ENCODE measurements at places on chromosomes 1 and 21.

DNA sequence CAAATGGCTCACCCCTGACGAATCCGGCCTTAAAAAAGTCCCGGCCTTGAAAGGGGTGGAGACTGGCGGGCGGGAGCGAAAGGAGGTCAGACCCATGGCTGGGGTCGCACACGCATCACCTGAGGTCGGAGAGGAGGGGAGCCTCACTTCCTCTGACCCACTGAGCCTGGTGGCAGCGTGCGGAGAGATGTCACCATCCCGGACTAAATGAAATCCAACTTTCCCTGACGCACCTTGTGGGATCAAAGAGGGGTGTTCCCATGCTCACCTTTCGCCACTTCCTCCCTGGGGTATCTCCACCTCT is 709 bp upstream of the SLC41A1 start:
- DNase-seq: peak; percentile 23

DNA sequence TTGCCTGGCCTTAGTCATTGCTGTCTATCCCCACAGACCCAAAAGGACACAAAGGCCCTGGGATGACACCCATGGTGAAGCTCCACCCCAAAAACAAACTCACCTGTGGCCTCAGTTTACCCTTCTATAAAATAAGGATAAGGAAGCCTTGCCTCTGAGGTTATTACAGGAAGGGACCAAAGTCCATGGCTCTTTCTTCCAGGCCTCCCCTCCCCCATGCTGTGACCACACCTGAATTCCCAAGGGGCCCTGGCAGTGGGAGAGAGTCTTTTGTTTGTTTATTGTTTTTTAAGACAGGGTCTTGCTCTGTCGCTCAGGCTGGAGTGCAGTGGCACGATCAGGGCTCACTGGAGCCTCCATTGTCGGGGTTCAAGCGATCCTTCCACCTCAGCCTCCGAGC is 10.5 kb upstream of the TNFRSF25 start:
- no peak for DNase-seq

DNA sequence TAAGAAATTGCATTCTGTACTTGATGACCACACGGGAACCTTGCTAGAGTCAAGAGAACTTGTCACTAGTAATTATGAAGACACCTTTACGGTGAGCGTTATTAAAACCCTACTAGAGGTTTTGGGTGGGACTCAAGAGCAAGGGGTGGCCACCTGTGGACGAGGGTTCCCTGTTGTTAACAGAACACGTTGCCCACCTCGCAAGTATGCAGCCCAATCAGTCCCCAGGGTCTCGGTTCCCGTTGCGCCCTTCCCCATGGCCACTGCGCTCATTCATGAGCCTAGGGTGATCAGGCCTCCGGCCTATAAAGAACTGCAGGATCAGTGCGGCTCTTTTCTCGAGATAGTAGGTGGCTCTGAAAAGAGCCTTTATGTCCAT is 30.2 kb upstream of the RNF187 start:
- no peak for DNase-seq

- no peak for DNase-seq
These were observed 135.6 kb upstream of the KCNJ15 start for GRCh38 chr21:38120984-38121855.

Measured in T-helper 2 cell treated with Interferon-gamma antibody and Interleukin-4, amounts not matched to agents 5 μg/mL and 100 μg/mL, for 36 hours (primary cell).